ENCODE measurements at places on chromosomes 1 and 21.

DNA sequence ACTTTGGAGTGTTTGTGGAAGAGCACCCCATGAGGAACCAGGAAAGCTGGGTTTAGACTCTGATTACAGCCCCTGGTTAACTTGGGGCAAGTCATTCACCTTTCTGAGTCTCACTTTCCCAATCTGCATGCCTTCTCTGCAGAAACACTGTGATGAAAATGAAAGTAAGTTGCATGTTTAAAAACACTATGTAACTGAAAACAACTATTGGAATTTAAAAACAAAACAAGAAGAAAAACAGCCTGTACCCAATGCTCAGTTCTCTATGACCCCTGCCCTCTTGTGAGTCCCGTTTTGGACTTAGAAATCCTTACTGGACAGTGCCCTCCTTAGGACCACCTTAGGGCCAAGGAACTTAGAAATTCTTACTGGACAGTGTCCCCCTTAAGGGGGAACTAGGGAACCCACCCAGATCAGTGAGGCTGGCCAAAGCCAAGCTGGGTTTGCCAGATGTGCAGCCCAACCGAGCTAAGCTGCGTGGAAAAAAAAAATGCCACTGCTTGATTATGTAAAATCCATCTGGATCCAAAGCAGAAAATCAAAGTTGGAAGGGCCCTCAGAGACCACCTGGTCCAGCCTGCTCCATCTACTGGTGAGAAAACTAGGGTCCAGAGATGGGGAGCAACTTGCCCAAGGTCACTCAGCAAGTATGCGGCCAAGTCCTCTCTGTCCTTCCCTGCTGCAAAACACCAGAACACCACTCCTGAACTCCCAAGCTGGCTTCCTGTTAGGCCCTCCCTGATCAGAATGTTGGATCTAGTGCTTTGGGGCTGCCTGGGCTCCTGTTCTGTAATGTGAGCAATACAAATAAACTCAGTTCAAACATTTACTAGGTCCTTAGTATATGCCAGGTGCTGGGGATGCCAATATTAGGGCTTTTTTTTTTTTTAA lies 77.7 kb downstream of the MRPL37 start:
- DNase-seq, result no peak

DNA sequence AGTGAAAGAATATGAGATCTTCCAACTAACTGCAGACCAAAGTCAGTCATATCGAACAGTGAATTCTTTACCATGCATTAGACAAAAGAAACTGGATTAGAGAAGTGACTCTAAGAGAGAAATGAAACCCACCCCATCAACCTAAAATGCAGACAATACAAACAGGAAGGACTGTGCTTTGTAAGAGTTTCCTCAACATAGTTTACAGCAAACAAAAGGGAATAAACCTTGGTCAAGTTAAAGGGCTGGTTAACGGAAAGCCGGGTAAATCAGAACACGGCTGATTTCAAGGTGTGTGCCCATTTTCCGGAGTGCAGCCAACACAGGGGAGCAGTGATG lies 39.2 kb downstream of the SIPA1L2 start:
- DNase-seq, result no peak

GRCh38 chr1:45585496-45586075 lies 1.7 kb downstream of the NASP start:
- no peak for DNase-seq

- DNase-seq, result no peak
Observed at GRCh38 chr1:41482001-41482765, 2.3 kb downstream of the EDN2 start.

GRCh38 chr1:40041466-40041838 lies 923 bp downstream of the CAP1 start:
- DNase-seq, result no peak

DNA sequence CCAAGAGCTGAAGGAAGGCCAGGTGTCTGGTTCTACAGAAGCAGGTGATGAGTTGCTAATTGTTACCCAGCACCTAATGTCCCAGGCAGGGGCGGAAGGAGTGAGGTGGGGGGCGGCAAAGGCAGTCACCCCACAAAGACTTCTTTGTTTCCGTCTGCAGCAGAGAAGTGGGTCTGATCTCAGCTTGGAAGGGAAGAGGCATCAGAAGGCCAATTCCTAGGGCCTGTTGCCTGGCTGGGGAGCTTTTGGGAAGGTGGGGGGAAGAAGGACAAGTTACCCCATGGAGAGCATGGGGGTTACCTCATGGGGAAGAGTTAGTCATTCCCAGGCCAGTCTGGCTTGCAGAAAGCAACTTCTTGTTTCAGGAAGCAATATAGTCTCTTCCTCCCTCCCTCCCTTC lies 10.9 kb downstream of the IGSF21 start:
- no peak for DNase-seq

- DNase-seq, result no peak
Observed at GRCh38 chr1:155864393-155864792, 5.0 kb downstream of the SYT11 start.

DNA sequence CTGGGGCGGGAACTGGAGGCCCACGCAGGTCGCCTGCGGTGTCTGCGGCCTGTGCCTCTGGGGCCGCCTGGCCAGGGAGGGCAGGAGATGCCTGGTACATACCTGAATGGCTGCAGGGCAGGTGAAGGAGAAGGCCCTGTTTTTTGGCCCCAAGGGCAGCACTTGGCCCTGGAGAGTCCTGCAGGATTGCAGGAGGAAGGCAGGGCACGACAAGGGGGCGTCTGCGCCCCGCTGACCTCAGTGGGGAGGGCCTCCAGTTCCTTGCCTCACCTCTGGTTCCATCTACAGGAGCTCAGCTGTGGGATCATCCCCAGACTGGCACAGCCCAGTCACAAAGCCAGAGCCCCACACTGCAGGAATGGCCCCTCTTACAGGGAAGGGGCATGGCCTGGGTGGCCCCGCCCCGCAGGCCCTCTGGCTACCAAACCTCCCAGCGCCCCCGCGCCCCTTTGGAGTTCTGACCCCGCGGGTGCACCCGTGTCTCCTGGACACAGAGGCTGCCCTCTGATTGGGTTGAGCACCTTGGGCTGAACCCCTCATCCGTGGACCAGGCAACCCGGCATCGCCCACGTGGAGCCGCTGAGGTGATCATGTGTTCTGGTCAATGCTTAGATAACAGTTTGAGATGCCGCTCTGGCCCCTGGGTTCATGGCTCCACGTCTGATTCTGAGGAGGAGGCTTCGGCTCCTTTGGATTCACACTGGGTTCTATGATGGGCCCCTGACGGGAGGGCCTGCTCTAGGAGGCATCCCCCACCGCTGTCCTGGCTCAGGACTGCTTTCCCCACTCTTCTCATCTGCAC lies 1.3 kb upstream of the PEX10 start:
- no peak for DNase-seq

DNA sequence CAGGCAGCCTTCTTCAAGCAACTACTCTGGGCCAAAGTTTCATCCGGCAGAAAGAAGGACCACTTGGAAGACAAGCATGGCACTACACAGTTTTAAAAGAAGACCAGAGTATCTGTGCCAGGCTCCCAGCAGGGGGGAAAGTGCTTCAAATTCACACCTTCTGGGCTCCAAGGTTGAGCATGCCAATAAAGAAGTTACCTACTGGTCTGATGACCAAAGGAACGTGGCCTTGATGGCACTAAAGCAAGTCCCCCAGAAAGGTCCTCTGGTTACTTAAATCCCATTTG lies 73.5 kb downstream of the CD46 start:
- DNase-seq, result no peak

DNA sequence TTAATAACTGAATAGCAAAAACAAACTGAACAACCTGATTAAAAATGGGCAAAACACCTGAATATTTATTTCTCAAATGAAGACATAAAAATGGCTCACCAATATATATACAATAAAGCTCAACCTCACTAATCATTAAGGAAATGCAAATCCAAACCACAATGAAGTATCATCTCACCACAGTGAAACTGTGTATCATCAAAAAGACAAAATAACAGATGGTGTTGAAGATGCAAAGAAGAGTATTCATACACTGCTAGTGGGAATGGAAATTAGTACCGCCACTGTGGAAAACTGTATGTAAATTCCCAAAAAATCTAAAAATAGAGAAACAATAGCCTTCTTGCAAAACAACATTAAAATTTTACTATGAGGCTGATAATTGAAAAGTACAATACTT lies 1660.1 kb upstream of the B3GALT2 start:
- no peak for DNase-seq

DNA sequence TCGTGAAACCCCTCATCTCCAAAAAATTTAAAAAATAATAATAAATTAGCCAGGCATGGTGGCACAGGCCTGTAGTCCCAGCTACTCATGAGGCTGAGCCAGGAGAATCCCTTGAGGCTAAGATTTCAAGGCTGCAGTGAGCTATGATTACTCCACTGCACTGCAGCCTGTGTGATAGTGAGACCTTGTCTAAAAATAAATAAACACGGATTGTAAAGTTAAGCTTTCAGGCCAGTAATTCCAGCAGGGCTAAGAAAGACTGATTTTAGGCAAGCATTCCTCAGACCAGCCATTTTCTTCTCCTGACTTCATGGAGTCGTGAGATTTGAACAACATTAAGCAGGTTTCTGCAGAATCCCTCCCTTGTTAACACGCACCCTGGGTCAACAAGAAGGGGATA lies 77.2 kb upstream of the EFHD2 start:
- no peak for DNase-seq

DNA sequence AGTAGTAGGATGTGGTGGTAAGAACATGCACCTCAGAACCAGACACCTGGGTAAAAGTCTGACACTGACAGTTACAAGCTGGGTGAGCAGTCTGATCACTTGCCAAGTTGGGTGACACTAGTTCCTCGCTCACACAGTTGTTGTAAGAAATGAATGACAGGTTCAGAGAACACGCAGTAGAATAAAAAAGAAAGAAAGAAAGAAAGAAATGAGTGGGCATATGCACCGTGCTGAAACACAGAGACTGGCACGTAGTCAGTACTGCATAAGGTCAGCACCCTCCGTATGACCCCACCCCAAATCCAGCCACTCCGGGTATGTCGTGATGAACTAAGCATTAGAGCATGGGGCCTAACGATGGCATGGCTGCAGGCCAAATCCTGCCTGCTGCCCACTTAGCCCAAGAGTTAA lies 90.6 kb downstream of the GLUL start:
- no peak for DNase-seq

DNA sequence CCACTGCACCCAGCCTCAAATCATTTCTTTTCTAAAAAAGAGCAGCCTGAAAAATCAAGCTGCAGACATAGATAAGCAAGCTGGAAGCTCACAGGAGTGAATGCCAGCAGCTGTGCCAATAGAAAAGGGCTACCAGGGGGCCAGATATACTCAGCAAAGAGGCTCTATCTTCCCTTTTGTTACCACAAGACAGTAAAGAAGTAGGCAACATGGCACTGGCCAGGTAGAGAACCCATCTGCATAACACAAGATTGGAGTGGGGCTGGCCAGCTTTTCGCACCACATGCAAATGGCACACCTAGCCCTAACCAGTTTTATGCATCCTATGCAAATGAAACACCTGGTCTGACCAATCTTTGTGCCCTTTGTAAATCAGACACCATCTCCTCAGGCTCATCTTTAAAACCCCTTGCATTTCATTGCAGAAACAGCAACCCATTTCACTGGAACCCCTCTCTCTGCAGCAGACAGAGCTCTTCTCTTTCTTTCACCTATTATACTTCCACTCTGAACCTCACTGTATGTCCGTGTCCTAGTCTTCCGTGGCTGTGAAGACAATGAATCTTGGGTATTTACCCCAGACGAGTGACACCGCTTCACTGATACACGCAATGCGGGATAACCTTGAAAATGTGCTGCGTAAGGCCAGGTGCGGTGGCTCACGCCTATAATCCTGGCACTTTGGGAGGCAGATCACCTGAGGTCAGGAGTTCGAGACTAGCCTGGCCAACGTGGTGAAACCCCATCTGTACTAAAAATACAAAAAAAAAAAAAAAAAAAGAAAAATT lies 15.1 kb downstream of the CASP9 start:
- no peak for DNase-seq

- no peak for DNase-seq
Observed at GRCh38 chr1:169390303-169390702, 22.3 kb downstream of the BLZF1 start.

DNA sequence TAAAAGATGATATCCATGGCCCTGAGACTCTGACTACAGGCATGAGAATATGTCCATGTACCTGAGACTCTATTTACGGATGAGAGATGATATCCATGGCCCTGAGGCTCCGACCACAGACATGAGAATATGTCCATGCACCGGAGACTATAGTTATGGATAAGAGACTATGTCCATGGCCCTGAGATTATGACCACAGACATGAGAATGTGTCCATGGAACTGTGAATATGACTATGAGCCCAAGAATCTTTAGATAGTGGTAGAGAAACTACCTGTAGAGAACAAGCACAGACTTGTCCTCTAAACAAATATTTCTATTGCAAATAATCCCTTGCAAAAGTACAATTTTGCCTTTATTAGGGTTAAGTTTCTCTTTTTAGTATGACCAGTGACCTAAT lies 263.2 kb downstream of the PCP4 start:
- DNase-seq, result no peak

- no peak for DNase-seq
Observed at GRCh38 chr1:196590012-196590708, 18.1 kb downstream of the KCNT2 start.

DNA sequence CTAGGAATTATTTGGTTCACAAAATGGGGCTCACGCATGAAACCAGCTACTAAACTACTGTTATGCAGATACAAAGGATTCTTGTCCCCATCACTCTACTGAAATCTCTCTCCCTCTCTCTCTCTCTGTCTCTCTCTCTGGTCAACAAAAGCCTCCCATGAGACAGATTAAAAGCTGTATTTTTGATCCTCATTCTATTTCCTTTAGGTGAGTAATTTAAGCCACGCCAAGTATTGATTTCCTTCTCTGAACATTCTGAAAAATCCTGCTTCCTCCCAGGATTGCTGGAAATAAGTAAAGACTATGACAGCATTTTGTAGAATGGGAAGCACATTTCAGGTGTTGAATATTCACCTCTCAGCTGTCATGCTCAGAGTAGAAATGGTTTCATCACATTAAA lies 43.7 kb downstream of the PRDX6 start:
- no peak for DNase-seq

GRCh38 chr1:228224198-228225164 lies 16.6 kb downstream of the OBSCN start:
- DNase-seq, result no peak

DNA sequence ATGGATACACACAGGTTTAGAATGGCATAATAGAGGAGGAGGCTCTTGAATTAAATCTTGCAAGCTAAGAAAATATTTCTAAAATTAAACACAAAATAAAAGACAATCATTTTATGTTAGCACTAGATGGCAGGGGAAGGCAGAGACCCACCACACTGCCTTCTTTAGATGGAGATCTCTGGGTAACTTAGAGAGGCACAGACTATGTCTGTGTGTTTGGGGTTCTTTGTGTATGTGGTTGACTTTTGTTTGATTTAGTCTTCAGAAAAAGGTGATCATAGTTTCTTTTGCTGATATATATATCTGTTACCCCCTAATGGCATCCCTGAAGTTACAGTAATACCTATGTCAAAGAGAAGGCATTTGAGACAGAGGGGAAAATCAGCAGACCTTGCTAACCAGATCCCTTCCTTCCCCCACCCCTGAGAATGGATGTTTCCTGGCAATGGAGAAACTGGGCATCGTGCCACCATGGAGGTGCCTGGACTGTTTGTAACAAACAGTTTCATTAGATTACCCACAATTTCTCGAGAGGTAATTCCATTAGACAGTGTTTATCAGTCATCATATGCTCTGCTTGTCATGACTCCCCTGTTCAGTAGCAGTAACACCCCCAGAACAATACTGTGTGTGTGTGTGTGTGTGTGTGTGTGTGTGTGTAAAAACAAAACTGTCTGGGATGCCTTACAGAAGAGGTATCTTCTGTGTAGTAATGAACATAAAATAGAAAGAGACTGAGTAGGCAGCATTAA lies 228.3 kb upstream of the DEPDC1 start:
- DNase-seq, result no peak

All from kidney capillary endothelial cell (primary cell).